GM04503 (cell line): ENCODE measurements at places on chromosomes 5 and 9.
A peak's percentile ranks its signal among the peaks of the same experiment; 100 is the strongest.

DNA sequence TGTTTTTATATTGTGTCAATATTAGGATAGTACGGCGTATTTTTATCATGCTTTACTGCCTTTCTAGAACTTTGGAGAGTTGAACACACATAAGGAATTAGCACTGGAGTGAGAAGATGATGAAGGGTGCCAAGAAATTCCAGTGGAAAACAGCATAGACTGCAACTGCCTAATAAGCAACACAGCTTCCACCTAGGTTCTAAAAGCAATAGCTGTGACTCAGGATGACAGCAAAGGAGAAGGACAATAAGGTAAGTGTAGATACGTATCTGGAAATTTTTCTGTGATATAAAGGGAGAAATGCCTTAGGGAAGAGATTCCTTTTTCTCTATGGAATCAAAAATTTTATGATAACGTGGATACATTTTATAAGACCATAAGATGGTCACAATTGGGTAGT is 7.4 kb downstream of the PTPRD start:
- no peak for DNase-seq

GRCh38 chr9:110152704-110153374 is 55.1 kb downstream of the C9orf152 start:
- no peak for DNase-seq

DNA sequence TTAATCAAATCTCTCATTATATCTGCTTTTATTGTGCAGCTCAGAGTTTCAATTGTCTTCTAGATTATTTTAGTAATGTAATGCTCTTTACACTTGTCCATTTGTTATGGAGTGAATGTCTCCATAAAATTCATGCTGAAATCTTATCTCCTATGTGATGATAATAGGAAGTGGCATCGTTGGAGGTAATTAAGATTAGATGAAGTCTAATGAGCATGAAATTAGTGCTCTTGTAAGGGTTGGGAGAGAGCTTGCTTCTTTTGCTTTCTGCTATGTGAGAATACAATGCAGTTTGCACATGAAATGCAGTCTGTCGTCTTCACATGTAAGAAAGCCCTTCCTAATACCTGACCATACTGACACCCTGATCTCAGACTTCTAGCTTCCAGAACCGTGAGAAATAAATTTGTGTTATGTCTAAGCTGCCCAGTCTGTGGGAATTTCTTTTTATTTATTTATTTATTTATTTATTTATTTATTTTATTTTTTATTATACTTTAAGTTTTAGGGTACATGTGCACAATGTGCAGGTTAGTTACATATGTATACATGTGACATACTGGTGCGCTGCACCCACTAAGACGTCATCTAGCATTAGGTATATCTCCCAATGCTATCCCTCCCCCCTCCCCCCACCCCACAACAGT is 1399.2 kb upstream of the CDH6 start:
- no peak for DNase-seq

GRCh38 chr9:115615000-115615401 is 497.0 kb upstream of the TNC start:
- DNase-seq = no peak

GRCh38 chr9:113783475-113783874 is 92.6 kb upstream of the ZNF618 start:
- DNase-seq = no peak

DNA sequence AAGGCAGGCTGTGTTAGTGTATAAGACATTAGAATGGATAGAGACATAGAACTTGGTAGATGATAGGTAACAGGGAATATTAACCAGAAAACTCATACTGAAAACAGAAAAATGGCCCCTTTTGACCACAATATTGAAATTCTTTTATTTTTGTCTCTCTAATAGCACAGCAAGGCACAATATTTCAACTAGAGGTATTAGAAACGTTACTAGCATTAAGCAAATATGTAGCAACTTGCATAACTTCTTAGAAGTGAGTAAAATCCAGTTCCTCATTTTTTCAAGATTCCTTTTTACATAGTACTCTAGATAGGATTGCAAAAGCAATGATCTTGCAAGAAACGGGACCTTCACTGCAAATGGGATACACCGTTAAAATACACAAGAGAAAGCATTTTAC is 102.7 kb upstream of the VCAN start:
- no peak for DNase-seq

GRCh38 chr5:122126177-122126755 is 3.1 kb upstream of the ZNF474 start:
- DNase-seq = no peak

- no peak for DNase-seq
Observed at GRCh38 chr5:134772461-134773125, 14.0 kb downstream of the DDX46 start.

GRCh38 chr9:86183229-86184137 is 76.0 kb downstream of the C9orf153 start:
- no peak for DNase-seq

DNA sequence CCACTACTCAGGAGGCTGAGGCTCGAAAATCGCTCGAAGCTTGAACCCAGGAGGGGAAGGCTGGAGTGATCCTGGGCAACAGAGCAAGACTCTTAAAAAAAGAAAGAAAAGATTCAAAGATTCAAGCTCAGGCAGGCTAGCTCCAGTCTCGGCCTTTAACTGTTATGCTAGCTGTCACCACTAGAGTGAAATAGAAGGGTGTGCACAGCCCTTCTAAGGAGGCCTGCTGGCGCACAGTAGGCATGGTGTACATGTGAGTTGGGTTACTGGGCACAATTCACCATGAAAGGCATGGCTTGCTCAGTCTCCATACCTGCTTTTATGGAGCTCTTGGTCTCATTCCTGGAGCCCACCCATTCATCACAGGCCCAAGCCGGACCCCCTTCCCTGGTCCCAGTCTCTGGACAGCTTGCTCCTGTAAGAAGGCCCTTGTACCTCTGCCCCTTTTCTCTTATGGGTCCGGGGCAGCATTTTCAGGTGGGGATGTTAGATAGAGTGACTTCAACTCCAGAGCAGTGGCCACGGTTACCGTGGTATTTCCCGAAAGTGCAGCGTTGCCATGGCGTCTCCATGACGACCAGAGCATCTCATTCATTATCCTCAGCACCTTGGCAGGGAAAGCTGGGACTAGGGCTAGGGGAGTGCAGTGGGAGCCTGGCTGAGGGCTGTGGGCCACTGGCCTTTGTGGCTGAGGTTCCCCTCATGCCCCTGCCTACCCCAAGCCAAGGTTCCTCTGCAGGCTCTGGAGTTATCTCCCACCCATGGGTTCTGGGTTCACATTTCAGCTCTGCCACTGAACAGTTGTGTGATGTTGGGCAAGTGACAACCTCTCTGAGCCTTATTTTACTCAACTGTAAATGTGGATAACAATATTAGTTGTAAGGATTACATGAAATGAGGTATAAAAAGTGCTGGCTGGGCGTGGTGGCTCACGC is 5.7 kb downstream of the NDST1 start:
- DNase-seq = no peak

- no peak for DNase-seq
Observed at GRCh38 chr5:121024416-121025311, 560.6 kb downstream of the PRR16 start.

DNA sequence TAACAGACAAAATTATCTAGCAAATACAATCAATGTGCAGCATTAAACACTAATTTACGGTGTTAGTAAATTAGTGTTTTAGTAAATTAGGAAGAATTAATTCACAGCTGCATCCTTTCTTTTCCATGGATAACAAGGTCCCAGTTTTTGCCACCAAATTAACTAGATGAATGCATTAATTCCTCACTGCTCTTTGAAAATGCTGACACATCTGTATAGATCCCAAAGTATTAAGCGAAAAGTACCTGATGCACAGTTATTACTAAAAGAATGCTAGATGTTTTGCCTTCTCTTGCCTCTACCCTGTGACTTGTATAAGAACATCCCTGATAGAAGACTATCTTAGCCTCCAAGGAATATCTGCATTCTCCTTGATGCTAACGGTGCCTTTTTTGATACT is 612.7 kb upstream of the DMAC1 start:
- DNase-seq = no peak

DNA sequence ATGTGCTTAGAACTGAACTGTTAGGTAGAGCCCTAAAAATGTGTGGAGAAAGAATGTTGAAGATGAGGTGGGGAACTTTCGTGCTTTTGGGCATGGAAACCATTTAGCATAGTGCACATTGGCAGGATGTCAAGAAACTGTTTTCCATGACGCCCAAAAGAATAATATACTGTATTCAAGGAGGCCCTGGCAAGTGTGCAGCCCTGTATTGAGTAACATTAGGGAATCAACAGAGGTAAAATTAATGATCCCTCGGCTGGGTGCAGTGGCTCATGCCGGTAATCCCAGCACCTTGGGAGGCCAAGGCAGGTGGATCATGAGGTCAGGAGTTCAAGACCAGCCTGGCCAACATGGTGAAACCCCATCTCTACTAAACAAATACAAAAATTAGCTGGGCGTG is 20.9 kb upstream of the PLIN2 start:
- DNase-seq = no peak

- no peak for DNase-seq
Observed at GRCh38 chr9:91134608-91135007, 227.1 kb downstream of the AUH start.

DNA sequence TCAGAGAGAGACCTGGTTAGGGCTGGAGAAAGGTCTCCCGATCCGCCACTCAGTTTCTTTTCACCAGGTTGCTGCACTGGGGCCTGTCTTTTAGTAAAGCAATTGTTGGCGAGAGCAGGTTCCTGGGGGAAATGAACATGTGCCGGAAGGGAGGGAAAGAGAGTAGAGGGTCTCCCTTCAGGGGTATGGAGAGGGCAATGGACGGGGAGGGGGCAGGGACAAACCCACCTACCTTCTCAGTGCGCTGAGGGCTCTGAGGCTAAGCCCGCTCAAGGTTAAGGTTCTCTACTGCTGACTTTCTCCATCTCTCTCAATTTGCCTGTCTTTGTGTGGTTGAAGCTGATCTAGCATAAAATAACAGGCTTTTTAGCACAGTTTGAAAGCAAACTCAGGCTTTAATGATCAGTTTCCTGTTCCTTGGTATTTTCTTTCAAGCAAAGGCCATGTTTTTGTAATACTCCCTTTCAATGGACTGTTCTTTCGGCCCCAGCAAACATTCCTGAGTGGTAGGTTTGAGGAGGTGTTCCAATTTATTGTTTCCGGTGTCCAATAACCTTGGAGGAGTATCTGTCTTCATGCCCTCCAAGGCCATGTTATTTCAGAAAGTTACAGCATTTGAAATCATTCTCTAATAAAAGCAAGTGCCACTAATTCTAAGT is 25.5 kb upstream of the TRAF1 start:
- DNase-seq = no peak

- no peak for DNase-seq
Observed at GRCh38 chr5:82628364-82628910, 350.3 kb upstream of the RPS23 start.

DNA sequence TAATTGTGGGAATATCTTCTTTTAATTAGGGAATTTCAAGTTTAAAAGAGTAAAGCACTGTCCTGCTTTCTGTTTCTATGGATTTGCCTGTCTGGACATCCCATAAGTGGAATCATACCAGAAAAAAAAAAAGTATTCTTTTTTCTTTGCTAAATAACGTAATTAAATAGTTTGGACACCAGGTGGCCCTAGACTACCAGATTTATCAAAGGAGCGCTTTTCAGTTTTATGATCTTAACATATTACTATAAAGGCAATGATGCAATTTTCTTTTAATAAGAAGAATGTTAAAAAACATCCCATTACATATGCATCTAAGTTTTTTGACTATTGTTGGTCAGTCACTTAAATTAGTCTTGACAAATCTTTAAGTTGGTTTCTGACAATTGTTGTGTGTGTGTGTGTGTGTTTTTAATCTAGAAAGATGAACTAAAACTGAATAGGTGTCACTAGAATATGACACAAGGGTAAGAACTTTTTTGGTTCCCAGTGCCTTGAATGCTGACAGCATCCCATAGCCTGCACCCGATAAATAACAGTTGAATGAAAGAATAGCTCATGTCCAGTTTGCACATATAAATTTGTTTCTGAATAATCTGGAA is 49.5 kb downstream of the C5orf22 start:
- DNase-seq = no peak

- no peak for DNase-seq
Observed at GRCh38 chr9:37921546-37922300, 17.8 kb upstream of the SLC25A51 start.

DNA sequence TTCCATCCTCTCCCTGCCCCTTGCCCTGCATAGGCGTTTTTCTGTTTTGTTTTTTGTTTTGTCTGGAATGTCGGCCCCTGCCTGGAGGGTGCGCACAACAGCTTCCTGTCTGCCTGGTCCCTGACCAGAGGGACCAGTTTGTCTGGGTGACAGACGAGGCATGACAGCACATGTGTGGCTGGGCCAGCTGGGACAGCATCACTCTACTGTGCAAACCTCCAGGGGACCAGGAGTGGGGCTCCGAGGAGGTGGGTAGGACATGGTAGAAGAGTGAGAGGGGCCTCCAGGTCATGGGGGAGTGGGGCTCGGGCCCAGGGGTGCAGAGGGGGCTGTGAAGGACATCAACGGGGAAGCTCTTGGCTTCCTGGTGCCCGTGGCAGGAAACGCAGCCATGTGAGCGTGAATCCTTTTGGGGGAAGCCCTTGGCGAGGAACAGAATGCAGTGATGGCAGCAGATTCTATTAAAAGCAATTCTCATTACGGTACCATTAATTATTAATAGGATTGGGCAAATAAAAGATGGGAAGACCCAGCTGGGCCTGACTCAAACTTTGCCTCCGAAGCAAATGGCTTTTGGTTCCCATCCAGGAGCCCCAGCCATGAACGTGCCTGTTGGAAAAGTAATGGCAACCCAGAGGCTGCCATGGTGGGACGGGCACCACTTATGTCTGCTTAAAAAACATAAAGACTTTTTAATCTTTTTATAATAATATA is 184.4 kb upstream of the IER5L start:
- no peak for DNase-seq

- DNase-seq = no peak
Observed at GRCh38 chr5:152124409-152125041, 199.9 kb upstream of the GLRA1 start.

DNA sequence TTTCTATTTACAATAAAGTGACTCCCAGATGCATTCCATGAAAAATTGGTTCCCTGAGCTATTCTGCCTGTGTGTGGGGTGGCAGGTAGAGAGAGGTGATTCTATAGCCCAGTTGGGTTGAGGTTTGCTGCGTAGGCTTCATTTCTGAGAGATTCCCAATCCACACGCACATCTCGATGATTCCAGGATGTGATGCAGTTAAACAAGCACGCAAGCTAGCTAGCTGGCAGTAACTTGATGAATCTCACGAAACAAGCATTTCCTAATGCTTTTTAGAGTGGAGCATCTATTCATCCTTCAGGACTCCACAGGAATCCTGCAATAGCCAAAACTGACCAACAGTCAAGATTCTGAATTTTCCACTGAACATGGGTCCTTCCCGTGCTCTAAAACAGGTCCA is 43.8 kb upstream of the CER1 start:
- DNase-seq = peak; percentile 49

GRCh38 chr9:135198586-135199285 is 111.3 kb downstream of the OLFM1 start:
- DNase-seq = no peak

- DNase-seq = no peak
Observed at GRCh38 chr5:142014911-142015584, 2.2 kb upstream of the GNPDA1 start.

DNA sequence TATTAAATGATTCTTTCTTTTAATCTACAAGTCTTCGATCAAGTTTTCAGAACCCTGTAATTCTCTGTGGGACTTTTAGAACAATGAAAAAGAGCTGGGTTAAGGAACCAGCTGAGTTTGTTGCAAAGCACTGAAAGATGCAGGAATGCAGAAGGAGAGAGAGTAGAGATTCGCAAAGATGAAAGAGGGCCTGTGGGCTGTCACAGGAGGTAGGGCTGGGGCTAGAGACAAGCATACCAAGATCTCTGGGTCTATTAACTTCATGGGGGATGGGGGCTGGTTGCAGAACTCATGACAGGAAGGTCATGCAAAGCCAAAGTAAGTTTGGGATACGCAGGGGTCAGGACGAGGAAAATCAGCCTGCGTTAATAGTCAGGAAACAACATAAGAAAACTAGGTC is 81.8 kb downstream of the LURAP1L start:
- DNase-seq = no peak
